ENCODE measurements at places on chromosomes 7 and 10.

DNA sequence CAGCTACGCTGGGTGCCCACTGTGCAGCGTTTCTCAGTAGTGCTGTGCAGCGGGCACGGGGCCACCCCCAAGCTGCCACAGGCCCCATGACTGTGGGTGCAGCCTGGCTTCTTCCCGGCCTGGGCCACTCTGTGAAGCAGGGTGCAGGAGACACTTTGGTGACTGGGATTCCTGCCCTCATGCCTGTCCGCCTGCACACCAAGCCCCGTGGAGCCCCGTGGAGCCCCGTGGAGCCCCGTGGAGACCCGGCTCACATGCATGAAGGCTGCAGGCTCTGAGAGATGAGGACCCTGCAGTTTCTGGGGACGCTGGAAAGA is 3.9 kb upstream of the SHH start:
- no peak for DNase-seq

GRCh38 chr7:103082497-103082896 is 7.6 kb downstream of the ARMC10 start:
- no peak for DNase-seq

DNA sequence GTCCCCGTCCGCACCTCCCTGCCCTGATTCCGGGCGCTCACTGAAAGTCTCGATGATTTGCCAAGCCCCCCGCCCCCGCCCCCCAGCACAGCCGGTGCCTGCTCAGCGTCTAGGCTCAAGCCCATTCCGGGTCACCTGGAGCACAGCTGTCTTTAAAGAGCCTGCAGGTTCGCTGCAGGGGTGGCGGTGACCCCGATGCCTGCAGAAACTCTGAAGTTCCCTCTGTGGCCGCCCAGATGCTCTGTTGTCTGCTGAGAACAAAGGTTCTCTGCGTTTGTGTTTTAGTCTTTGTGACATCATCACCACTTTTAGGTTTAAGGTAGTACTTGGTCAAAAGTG is 780 bp downstream of the VENTX start:
- DNase-seq: no peak

DNA sequence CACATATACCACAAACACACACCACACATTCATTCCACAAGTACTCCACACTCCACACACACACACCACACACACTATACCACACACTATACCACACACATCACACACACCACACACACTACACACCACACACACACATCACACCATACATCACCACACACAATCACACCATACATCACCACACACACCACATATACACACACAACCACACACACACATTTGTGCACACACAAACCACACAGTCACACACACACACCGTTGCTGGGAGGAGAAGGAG is 112.8 kb downstream of the PTPN20 start:
- no peak for DNase-seq

DNA sequence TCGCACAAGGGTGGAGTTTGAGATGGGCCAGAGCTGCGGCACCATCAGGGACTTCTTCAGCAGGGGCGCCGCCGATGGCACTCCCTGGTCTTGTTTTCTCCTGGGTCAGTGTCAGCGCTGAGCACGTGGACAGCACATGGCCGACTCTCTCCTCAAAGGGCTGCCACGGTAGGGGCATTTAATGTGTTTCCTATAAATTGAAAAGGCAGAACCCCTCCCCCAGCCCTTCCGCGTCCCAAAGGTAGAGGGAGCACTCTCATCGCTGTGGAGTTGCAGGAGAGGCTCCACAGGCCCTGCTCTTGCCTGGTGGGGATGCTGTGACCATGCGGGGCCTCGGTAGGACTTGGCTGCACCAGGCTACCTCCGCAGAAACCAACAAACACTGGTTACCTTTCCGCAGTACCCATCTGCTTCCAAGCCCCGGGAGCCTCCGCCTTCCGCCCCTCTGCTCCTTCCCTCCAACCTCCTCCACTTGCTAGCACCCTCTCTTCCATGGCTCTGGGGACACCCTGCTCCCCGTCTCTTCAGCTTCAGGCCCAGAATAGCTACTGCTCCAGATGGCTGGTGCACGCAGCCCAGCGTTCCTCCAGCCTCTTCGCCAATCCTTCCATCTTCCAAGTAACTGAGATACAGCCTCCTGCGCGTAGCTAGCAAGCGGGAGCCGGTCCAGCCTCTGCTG is 166.3 kb upstream of the ADCY1 start:
- DNase-seq: no peak

- no peak for DNase-seq
These were observed 221.1 kb upstream of the TCF7L2 start for GRCh38 chr10:112728997-112729396.

GRCh38 chr7:21345361-21345760 is 82.5 kb upstream of the SP4 start:
- DNase-seq: no peak

DNA sequence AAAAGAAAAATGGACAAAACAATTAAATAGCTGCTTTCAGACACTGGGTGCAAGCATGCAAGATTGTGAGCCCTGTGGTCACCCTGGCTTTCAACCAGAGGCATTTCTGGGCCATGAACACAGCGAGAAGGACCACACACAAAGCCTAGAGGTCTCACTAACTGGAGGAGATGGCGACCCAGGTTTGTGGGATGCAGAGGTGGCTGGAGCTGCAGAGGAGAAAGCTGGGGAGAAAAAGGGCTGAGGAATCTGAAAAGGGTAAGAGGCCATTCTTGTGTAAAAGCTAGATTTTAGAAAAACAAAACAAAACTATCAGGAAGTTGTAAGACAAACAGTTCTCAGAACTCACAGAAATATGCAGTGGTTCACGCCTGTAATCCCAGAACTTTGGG is 30.1 kb upstream of the PTPRN2 start:
- DNase-seq: no peak

GRCh38 chr7:67413670-67414069 is 417.0 kb downstream of the TYW1 start:
- no peak for DNase-seq

DNA sequence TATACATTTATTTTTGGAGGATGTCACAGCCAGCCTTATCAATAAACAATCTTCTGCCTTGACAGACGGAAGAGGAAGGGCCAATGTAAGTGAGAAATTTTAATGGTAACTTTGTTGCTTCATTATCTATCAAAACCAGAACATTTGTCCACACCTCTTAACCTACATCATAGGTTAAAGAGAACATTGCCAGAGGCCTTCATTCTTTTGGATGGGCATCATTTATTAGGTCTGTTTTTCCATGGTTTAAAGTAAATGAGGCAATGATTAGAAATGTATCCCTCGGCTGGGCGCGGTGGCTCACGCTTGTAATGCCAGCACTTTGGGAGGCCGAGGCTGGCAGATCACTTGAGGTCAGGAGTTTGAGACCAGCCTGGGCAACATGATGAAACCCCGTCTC is 29.5 kb upstream of the PAPSS2 start:
- DNase-seq: no peak

- DNase-seq: no peak
These were observed 22.4 kb downstream of the SND1 start for GRCh38 chr7:127674361-127674760.

DNA sequence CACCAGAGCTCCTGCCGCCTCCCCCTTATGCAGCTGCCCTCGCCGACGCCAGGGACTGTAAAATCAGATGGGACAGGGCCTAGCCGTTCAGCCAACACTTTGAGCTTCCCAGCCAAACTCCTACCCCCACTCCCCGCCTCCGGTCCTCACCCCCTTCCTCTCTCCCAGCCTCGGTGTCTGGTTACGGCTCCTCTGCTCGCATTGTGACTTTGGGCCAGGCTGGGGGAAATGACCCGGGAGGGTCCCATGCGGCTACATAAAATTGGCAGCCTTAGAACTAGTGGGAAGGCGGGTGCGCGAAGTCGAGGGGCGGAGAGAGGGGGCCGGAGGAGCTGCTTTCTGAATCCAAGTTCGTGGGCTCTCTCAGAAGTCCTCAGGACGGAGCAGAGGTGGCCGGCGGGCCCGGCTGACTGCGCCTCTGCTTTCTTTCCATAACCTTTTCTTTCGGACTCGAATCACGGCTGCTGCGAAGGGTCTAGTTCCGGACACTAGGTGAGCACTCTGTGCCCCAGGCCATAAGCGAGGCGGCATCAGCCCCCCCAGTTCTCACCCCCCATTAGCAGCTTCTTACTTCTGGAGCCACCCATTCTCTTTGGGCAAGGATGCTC is at the start of gene KAZALD1:
Gene KAZALD1 (plus strand): TSS at position 366 of the 608 bp plus-strand sequence. CDS start 604 bp downstream, outside the sequence.
- DNase-seq: no peak

GRCh38 chr7:128833148-128833945 is 3.1 kb downstream of the FLNC start:
- peak; percentile 10 for DNase-seq

DNA sequence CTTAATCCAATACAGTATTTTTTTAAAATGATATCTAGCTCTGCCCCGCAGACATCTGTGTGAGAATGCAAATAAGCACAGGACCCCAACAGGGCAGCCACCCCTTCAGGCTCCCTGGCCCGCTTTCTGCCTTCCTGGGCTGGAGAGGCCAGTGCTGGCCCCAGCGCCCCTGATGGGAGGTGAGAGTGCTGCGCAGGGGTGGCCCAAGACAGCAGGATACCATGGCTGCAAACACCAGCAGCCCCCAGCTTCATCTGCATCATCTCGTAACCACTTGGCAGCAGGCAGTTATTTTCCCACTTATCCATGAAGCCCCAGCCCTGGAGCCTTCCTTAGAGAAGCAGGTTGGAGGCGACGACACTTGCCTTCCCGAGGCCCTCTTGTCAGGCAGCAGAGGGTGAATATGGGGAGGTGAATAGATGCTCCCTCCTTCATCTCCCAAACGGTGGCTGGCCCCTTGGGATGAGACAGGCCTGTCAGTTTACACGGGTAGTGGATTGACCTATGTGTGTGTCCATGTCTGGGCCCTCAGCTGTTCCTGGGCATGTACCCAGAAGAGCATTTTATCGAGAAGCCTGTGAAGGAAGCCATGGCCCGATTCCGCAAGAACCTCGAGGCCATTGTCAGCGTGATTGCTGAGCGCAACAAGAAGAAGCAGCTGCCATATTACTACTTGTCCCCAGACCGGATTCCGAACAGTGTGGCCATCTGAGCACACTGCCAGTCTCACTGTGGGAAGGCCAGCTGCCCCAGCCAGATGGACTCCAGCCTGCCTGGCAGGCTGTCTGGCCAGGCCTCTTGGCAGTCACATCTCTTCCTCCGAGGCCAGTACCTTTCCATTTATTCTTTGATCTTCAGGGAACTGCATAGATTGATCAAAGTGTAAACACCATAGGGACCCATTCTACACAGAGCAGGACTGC is 71.2 kb downstream of the ALOX5 start:
- DNase-seq: no peak

DNA sequence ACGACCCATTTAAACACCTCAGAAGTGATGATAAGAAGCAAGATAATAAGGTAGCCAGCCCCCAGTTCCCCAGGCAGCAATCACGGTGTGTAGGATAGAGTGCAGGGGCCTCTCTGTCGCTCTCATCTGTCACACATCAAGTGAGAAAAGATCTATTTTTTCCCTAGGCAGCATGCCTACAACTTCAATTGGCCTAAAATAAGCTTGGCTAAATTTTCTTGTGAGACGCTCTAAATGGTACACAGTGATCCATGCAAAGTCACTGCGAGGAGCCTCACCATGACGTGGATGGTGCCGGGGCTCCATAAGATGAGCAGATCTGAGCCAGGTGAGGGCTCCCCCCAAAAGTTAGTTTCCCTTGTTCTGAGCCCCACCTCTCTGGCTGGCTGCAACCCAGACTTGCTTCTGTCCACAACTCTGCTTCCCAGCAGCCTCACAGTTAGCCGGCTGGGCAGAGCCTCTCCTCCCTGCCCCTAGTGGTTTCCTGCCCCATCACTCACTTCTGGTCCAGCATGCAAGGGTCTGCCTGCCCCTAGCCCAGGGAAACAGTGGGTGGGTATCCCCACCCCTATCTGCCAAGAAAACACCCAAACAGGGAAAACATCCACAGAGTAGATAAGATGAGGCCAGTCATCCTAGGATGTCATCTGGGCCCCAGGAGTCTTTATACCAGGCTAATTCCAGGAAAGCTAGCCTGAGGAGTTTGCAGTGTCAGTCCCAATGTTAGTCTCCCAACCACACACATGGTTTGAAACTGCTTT is 342.1 kb downstream of the GRID1 start:
- DNase-seq: no peak

GRCh38 chr10:88131511-88132139 is 268.2 kb downstream of the PTEN start:
- no peak for DNase-seq

DNA sequence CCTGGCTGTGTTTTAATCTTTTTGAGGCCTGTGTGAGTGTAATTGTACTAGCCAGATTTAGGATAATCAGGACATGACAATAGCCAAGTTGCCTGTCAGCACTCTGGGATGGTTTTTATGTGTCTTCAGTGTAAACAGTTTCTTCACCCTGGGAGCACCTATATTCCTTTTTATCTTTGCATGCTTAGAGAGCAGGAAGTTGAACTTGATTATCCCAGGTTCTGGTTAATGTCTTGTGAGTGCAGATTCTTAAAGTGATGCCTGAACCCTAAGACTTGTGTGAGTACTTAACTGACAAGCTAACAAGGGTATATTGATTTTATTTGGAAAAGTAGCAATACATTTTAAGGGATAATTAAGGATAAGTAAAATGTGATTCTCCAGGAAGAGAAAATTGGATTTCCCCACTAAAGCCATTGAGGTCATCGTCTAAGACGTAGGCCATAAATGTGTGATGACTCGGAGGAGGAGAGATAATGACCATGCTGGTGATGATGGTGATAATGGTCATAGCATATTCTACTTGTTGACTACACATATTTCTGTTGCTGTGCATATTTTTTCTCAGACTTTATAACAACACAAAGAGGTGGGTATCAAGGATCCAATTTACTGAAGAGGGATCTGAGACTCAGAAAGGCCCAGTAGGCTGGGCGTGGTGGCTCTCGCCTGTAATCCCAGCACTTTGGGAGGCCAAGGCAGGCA is 234.7 kb downstream of the CAMK1D start:
- no peak for DNase-seq

DNA sequence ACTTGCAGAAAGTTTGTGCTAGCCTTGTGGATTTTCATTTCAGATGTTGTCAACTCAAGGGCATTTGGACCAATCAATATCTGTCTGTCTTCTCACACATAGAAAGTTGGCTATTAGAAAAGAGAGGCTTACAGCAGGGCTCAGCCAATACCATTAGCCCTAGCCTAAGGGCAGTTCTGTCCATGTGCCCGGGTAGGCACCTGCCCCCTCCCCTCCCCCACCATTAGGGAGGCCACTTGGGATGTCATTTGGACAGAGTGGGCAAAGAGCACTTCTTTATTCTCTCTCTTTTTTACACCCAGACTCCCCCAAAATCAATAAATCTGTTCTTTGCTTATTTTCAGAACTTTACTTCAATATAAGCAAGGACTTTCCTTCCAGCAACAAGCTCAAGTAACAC is 188.5 kb upstream of the MKI67 start:
- no peak for DNase-seq

GRCh38 chr10:62726142-62726541 is 78.4 kb upstream of the ADO start:
- no peak for DNase-seq

DNA sequence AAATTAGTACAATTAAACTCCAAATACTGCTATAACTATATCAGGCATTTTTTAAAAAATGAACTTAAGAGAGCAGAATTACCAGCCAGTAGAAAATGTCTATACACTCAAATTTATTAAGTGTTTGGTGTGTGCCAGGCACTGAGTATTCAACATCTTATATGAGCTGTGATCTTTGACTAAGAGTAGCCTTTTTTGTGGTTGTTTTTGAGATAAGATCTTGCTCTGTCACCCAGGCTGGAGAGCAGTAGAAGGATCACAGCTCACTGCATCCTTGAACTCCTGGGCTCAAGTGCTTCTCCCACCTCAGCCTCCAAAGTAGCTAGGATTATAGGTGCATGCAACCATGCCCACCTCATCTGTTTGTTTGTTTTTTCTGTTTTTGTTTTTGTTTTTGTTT is 102.5 kb upstream of the CELF2 start:
- DNase-seq: peak; percentile 19

Data from thymus (tissue), 14 donors.